Progenitor cell of endocrine pancreas (in vitro differentiated cells): ENCODE measurements at places on chromosomes 6 and 20. TPM values are rescaled to one million over a fixed set of nuclear protein-coding genes. Genes with fewer than 3 reads are reported as not detected.

- DNase-seq: peak; percentile 60
Observed at GRCh38 chr6:39892490-39893129, 41.7 kb downstream of the MOCS1 start.

DNA sequence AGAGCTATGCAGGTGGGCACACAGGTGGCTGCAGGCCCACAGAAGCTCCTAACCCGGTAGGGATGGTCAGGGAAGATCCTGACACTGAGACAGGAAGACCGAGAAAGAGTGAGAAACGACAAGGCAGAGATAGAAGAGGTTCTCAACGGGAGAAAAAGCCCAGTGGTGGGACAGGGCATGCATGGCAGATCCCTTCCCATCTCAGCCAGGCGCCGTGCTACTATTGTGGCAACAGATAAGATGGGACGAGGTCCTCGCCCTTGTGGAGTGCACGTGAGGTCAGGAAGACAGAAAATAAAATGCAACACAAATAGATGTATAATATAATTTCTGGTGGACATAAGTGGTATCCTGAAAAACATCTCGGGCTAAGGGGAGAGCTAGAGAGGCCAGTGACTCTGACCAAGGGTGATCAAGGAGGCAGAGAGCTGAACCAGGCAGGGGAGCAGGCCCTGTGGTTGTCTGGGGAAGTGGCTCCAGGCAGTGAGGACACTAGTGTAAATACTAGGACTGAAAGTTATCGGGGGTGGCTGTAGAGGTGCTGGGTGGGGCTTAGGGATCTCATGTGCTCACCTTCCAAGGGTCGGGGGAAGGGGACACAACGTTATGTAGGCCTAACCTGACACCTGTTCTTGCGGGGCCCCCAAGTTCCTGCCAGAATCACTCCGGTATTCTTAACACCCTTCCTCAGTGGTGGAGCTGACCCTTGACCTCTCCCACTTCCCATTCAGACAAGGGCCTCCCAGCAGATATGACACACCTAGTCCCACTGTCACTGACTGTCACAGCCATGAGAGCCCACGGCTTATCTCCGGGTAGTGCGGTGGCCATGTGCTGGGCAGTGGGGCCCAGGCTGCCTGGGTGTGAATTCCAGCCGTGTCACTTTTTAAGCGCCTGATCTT lies 1.0 kb downstream of the SRXN1 start:
- no peak for DNase-seq

DNA sequence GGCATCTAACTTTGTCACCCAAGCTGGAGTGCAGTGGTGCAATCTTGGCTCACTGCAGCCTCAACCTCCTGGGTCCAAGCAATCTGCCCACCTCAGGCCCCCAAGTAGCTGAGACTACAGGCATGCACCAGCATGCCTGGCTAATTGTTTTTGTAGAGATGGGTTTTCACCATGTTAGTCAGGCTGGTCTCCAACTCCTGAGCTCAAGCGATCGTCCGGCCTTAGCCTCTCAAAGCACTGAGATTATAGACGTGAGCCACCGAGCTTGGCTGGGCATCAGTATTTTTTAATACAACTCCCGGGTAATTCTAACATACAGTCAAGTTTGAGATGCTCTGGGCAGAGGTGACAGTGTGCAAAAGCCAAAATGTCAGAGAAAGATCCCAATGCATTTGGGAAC lies 73.5 kb downstream of the NFATC2 start:
- DNase-seq: no peak

HLA-DRB5 gene
- 0.60 and 0.71 TPM in 2 replicates for total RNA-seq

- no peak for DNase-seq
Observed at GRCh38 chr20:60046860-60047259, 88.6 kb downstream of the CDH26 start.

AIF1 gene
- total RNA-seq: 1.7 and 3.1 TPM in 2 replicates
